ENCODE measurements at places on chromosomes 1 and 21.

GRCh38 chr21:38809198-38809878, 3.6 kb downstream of the ETS2 start:
- DNase-seq, result no peak

DNA sequence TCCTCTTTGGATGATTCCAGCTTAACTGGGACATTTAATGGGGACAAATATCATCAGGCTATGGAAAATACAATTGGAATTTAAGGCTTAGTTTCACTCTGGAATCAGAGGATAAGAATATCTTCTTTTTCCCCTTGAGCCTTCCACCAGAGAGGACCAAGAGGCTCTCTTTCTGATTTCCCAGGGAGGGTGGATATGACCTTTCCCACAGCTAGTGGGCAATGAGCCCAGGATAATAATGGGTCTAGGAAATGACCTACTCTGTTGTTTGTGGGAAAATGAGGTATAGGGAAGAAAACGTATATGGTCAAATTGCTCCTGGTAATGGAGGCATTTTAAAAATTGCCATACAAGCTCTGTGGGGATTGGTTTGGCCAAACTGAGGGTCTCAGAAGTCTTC, 1.9 kb downstream of the OR6Y1 start:
- DNase-seq, result no peak

GRCh38 chr1:26084091-26084561, 16.7 kb upstream of the TRIM63 start:
- DNase-seq, result no peak

- DNase-seq, result no peak
Observed at GRCh38 chr1:1883092-1883873, 7.6 kb downstream of the GNB1 start.

- DNase-seq, result no peak
Observed at GRCh38 chr21:43835050-43835449, 30.0 kb upstream of the AGPAT3 start.

GRCh38 chr1:110561596-110561995, 42.6 kb upstream of the KCNA10 start:
- no peak for DNase-seq

Measured in CD4-positive, alpha-beta T cell treated with Interleukin-2 at 100 ng/mL for 4 hours (primary cell).